ENCODE measurements at places on chromosomes 7 and 10.

- DNase-seq, result no peak
Observed at GRCh38 chr7:101134399-101134980, 7.6 kb downstream of the SERPINE1 start.

- DNase-seq, result no peak
Observed at GRCh38 chr10:20274571-20274970, 458.3 kb downstream of the PLXDC2 start.

GRCh38 chr7:64541438-64542359 lies 21.2 kb downstream of the ZNF680 start:
- no peak for DNase-seq

GRCh38 chr7:111168182-111168581 lies 77.3 kb downstream of the LRRN3 start:
- no peak for DNase-seq

GRCh38 chr10:102776779-102777456 lies 33.2 kb downstream of the WBP1L start:
- DNase-seq, result no peak

- DNase-seq, result no peak
Observed at GRCh38 chr10:99973190-99973589, 36.6 kb downstream of the DNMBP start.

- DNase-seq, result no peak
Observed at GRCh38 chr10:63054889-63055611, 78.1 kb upstream of the NRBF2 start.

GRCh38 chr10:23742368-23742767 lies 303.5 kb downstream of the OTUD1 start:
- DNase-seq, result no peak

- no peak for DNase-seq
Observed at GRCh38 chr7:149454006-149454405, 6.9 kb downstream of the ZNF777 start.

GRCh38 chr10:31098046-31098445 lies 66.4 kb upstream of the ZNF438 start:
- no peak for DNase-seq

DNA sequence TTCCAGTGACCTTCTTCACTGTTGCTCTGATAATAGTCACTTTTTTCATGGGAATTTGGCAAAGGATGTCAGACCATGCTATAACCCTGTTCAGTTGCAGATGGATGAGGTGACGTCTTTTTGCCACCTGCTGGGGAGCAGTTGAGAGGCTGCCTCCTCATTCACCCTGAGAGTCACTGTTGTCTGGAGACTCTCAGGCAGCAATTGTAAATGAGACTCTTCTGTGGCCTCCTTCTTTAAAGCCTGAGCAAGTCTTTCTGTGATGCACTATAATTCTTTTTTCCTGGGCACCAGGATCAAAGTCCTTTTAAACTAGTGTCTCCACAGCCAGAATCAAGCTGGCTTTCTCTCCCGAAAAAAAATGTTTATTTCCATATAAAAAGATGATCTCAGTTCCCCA lies 345.1 kb downstream of the ARL4A start:
- DNase-seq, result no peak

DNA sequence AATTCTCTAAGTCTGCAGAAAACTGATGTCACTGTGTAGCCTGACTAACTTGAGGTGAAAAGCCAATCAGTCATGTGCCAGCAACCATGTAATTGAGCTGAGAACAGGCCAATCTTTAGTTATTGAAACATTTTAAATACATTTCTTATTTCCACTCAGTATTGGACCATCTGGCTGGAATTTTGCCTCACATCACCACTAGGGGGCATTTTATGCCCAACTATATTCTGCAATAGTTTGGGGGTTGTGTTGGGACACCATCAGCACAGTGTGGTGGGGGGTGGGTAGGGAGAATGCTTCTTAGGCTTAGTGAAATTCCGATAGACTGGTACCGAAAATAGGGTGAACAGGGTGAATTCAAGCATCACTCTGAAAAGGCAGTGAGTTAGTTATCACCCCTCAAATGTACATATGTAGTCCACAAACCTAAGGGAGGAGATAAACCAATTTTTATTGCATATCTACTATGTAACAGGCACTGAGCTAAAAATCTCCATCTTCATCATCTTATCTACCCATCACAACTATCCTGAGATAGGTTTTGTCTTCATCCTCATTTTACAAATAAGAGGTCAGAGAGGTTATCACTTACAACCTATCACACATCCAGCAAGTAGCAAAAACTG lies 17.8 kb downstream of the NPSR1 start:
- DNase-seq, result peak; percentile 35

DNA sequence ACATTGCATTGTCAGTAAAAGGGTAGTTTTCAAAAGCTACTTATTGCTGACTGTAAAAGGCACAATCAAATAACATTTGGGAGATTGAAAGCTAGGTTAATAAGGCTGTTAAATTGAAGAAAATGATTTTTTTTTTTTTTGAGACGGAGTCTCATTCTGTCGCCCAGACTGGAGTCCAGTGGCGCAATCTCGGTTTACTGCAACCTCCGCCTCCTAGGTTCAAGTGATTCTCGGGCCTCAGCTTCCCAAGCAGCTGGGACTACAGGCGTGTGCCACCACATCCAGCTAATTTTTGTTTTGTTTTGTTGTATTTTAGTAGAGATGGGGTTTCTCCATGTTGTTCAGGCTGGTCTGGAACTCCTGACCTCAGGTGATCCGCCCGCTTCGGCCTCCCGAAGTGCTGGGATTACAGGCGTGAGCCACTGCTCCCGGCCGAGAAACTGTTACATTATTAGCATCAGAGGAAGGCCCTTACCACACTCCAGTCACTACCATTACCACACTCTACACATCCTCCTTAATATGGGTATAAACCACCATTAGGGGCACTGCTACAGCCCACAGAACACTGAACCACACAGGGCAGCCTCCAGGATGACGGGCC lies 1.0 kb downstream of the CYP51A1 start:
- DNase-seq, result no peak

DNA sequence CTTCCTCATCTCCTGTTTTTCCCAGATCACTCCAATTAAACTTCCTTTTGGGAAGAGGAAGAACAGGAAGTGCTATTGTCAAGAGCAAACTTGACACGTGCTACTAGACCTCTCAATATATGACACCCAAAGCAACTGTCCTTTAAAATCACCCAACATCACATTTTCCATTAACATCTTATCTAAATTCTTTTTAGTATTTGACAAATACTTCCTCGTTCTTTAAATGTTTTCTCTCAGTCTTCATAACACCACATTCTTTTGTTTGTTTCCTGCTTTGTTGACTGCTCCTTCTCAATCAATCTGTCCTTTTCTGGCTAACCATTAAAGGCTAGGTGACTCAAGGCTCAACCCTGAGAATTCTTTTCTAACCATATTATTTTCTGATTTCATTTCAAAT lies 7.1 kb upstream of the TFPI2 start:
- no peak for DNase-seq

DNA sequence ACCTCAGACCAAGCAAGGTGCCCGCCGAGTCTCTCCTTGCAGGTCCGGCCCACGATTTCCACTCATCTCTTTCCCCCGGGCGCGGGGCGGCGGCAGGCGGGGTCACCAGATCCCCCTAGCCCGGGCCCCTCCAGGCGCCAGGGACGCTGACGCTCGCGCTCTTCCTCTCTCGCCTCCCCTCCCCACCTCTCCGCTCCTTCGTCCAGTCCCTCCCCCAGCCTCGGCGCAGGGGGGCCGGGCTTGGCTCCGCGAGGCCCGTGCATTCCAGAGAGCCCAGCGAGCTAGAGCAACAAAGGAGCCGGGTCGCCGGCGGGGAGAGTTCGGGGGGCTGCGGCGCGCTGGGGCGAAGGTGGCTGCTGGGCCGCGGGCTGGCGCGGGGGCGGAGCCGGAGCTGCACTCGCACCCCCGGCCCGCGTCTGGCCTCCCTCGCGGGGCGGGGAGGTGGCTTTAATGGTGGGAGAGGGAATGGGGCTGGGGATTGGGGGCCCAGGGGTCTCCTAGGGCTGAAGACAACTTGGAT lies at the start of gene SMO:
SMO (plus strand) TSS at position 262 of the 520 bp plus-strand sequence. CDS start 519 bp downstream, outside the sequence.
- no peak for DNase-seq

- no peak for DNase-seq
Observed at GRCh38 chr10:101643546-101643945, 51.4 kb downstream of the FBXW4 start.

- no peak for DNase-seq
Observed at GRCh38 chr10:44126291-44126717, 258.6 kb downstream of the CXCL12 start.

- DNase-seq, result no peak
Observed at GRCh38 chr7:136312592-136312991, 335.4 kb upstream of the MTPN start.

DNA sequence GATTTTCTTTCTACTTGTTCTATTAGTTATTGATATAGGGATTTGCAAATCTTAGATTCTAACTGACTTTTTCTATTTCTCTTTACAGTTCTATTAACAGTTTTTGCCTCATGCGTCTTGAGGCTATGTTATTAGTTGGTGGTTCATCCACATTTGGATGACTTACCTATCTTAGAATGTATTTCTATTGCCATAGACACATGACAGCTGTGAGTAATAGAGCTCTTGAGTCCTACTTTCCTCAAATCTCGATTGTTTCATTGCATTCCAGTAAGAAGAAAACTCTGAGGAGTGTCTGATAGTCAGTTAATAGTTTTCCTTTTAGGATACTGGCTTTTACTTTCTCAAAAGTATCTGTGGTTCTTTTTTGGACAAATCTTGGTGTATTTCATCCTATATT lies 241.4 kb upstream of the ZNF32 start:
- no peak for DNase-seq

- DNase-seq, result peak; percentile 68
Observed at GRCh38 chr7:155998328-155998691, 186.0 kb upstream of the SHH start.

DNA sequence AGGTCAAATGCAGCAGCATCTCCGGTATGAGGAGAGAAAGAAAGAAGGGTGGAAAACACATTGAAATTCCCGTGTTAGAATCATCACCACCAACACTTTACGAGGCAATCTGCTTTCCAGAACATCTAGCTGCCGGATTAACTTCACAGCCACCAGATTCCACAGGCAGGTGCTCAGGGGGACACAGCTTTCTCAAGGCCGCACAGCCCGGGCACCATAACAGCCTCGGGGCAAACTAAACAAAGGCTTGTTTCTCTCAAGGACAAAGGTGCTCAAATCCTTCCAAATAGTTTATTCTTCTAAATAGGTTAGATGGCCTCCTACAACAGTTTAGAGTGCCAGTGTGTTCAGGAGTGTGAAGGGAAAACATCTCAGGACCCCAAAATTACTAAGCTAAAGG lies 156.3 kb downstream of the DIP2C start:
- no peak for DNase-seq

- no peak for DNase-seq
Observed at GRCh38 chr7:89477991-89478390, 676.3 kb upstream of the STEAP1 start.

DNA sequence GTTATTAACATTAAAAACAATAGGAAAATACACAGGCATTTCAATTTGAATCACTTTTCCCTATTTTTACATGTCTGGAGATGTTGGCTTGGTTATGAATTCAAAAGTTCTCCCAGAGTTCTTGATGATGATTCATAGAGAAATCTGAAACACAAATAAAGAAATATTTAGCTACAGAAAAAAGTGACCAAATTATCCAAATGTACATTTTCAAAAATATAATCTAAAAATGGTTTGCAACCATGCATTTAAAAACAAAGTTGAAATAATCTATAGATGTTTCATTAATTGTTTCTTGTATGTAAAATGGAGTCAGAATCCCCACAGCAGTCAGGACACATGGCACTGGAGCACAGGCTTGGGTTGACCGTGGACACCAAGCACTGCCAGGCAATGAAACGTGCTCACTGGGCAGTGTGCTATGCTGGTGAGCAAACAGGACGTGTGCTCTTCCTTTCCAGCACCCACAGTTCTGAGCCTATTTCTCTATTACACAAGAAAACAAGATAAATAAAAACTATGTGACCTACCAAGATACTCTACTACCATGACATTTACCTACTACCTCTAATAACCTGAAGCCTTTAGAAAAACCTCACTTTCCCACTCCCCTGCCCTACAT lies 44.1 kb upstream of the PTPRN2 start:
- DNase-seq, result no peak

GRCh38 chr10:11810313-11810766 lies 12.8 kb upstream of the PROSER2 start:
- no peak for DNase-seq

DNA sequence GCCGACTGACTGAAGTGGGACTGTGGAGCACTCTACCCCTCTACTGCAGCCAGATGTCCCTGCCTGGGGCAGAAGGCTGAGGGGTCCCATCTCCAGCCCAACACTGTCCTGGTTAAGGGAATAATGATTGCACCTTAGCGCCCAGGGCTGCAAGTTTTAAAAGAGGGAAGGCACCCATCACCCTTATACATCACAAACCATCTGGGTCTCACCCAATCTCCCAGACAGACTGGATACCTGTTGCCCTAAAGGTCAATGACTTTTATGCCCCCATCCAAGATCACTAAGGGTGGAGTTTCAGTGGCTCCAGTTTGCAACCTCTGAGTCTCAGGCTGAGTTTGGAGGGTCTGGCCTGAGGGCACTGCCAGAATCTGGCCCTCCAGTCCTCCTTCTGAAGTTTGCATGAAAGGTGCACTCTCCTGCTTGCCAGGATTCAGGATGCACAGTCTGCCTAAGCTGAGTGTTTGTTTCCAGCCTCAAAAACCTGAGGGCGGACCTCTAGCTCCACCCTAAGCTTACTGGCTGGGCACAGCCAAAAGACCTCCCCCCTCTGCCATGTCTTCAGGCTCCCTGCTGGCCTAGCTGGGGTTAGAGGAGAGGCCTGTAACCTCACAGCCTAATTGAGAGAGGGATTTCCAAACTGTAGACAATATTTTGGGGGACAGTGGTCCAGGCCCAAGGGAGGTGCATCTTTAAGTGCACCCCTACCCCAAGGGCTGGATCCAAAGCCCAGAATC lies 2.5 kb upstream of the EMX2 start:
- no peak for DNase-seq

- no peak for DNase-seq
Observed at GRCh38 chr7:91427051-91427450, 162.8 kb downstream of the FZD1 start.

DNA sequence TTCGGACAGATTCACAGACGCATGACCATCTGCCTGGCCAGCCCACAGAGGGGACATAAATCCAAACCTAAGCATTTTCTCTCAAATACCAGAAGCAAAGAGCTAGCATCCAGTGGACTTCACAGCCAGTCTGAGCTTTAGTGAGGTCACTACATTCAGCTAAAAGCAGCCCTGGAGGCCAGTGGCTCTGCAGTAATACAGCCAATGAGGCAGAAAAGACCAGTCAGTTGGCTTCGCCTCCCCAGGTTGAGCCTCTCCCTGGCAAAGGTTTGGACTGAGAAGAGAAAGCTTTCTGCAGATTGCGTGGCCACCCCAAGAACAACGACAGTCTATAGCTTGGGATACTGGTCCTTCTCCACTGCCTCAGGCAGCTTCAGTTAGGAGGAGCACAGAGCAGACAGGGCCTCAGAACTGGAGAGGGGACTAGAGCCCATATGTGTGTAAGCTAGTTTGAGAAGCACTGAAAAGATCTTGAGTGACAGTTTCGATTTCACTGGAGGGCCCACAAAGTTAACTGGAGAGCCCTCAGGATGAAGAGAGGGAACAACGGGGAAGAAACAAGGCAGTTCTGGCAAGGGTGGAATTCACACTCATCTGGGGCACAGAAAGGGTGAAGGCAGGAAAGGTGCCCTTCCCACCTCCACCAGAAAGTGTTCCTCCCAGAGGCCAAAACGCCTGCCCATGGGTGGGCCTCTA lies 3.8 kb downstream of the WDR91 start:
- DNase-seq, result no peak

All from stimulated activated CD8-positive, alpha-beta memory T cell treated with anti-CD3 and anti-CD28 coated beads, Interleukin-4, amount 100 ng/mL, for 48 hours (primary cell).